ENCODE measurements at places on chromosomes 7 and 10.

DNA sequence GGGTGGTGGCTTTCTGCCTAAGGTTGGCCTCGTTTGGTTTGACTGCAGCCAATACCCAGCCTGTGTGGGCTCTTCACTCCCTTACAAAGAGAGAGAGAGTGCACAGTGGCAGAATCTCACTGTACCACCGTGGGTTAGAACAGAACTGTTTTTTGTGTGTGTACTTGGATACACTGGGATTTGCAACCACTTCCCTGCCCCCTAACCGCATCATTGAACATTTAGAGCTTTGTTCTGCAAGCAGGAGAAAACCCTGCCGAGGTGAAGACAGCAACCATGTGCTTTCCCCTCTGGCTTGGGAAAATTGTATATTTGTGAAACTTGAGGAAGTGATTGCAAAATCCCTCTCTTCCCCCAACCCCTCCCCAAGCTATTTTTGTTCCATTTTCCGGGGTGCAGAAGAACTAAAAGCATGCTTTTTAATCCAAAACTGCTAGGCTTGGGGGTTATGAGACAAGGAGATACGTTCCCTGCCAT, 201.2 kb downstream of the TCF7L2 start:
- DNase-seq: no peak

DNA sequence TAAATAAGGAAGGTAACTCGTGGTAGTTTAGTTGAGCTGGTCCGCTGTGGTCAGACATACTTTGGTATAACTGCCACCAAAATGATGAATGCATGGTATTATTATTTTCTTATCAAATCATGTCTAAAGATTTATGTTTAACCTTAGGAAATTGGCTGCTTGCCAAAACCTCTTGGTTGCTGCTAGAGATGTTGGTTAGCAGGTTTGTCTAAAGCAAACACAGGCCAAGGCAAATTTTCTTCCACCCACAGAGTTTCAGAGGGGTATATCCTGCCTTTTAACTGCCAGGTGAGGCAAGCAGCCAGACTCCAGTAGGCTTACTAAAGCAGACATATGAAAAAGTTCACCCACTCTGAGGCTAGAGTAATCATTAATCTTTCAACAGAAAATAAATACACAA, 101.4 kb downstream of the SEMA3E start:
- peak; percentile 63 for DNase-seq

DNA sequence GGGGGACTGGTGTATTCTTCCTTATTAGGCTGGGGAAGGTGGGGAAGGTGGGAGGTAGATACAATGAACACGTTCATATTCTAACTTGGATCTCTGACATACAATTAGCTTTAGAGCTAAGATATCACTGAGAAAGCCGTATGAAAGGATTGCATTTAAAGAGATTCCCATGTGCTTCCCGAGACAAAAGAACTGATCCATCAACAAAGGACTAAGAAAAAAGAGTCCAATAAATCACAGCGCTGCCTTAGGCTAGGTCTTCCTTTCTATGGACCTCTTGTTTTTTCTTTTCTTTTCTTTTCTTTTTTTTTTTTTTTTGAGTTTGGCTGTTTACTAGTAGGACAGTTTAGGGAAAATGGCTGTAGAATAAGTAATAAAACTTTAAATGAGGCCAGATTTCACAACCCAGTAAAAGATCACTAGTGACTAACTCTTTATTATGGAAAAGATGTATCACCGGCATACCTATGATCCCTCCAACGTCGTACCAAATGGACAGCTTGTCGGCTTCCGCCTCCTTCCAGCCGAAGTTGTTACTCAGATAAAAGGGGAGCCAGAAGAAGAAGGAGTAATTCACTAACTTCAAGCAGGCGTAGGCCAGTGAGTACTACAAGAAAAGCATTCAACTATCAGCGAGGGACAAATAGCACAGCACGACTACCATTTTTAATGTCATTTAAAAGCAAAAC, 50.0 kb downstream of the SLC37A3 start:
- DNase-seq: no peak

- DNase-seq: no peak
Measured at GRCh38 chr10:7551950-7552716, 114.6 kb downstream of the ITIH5 start.

DNA sequence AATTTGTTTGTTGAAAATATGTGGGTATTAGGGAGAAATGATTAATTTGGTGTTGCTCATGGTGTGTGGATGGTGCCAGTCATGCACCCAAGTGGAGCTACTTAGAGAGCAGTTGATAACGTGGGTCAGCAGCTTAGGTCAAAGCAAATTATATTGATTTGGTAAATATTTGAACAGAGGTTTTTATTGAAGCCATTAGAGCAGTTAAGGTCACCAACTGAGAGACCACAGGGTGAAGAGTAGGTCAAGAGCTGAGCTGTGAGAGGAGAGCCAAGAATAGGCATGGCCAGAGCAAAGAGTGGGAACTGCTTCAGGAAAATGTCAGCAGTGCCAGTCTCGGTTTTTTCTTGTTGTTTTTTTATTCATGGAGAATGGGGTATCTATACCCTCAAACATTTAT, 97.9 kb downstream of the TMEM168 start:
- DNase-seq: no peak

DNA sequence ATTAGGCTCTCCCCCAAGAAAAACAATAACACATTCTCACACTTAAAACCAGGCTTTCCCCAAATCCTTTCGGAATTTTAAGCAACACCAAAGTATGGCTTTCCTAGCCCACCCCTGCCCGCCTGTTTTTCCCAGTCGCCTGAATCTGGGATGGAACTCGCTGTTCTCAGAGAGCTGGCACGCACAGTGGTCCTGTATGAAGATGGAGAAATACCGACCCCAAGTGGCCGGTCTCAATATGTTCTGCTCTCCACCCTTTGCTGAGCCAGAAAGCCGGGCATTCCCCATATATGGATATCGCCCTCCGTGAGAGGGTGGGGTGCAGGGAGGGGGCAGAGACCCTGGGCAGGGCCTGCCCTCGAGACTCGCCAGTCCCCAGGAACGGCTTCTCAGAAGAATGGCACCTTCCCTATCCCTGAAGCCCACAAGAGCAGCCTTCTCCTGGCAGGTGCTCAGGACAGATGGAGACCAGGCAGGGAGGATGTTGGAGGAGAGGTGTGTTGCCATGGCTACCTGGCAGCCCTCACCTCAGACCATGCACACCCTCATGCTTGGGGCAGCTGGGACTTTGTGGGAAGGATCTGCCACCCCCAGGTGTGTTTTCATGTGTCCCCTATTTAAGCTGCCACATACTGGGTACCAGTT, 3.4 kb downstream of the TACR2 start:
- peak; percentile 35 for DNase-seq

DNA sequence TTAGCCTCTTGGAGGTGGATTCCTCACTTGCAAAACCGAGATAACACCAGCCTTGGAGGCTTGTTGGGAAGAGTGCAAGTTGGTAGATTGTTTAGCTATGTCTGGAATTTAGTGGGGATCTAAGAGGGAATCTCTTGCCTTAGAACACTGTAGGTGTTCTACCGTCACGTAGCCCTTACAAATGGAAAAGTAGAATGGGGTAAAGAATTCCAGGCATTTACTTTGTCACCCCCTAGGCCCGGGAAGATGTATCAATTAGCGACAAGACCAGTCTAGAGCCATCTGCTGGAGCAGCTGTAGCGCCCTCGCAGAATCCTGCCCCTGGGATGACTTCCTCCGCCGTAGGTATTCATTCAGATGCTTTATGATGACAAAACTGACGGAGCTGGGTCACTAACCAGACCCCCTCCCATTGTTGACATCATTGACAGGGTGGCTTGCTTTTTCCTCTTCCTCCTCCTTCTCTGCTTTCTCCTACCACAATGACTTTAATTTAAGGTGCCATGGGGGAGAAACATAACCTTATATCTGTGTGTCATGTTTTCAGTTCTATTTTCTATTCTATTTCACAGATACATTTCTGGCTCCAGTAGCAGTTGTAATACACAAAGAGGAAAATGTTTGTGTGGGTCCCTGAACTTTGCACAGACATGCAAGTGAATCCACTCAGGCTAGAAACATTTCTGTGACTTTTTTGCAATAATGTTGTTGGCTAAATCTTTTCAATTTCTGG, 262.6 kb upstream of the LYZL1 start:
- DNase-seq: no peak

- no peak for DNase-seq
Measured at GRCh38 chr7:31059551-31059950, 7.4 kb downstream of the ADCYAP1R1 start.

DNA sequence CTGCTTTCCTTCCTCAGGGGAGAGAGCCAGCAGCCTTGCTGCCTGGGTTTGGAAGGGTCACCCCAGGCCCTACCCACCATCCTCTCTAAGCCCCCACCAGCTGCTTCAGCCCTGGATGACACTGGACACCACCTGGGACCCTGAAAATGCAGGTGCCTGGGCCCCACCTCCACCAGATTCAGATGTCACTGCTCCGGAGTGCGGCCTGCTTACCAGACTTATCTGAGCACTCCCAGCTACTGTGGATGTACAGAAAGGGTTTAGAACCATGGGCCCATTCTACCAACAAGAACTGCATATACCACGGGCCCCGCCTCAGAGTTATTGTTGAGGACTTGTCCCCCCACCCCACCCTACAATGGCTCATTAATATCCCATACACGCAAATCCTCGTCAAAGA, 172.3 kb downstream of the PTPRN2 start:
- no peak for DNase-seq

DNA sequence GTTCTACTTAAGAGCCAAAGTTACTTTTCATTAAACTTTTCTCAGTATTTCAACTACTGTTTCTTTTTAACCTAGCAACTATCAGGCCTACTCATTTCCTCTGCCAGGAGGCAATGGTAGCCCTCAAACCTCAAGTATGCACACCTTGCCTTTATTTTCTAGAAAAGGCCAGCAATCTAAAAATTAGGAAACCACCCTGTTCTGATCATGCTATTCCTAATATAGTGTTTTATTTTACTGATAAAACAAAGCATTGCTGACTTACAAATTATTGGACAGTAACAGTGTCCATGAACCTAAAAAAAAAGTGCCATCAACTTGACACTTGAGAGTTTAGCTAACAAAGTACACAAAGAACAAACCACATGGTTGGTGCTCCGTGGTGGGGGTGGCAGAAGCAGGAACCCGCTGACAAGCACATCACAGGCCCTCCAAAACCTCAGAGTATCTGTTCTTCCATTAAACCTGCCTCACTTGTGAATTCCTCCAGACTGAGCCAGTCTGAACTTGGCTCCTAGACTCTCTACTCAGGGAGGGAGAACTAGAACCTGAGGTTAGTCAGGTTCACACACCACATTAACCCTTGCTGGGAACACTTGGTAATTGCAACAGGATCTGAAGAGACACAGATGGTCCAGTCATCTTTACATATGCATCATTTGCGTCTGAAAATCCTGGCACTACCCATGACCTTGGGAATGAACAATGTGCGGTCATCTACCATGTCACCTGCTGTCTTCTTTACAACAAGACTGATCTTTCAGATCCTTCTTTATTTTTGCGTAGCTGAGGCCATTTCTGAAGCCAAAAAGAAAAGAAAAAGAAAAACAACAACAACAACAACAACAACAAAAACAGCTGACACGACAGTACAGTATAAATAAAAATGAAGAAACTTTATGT, 31.9 kb downstream of the PIP4K2A start:
- no peak for DNase-seq

DNA sequence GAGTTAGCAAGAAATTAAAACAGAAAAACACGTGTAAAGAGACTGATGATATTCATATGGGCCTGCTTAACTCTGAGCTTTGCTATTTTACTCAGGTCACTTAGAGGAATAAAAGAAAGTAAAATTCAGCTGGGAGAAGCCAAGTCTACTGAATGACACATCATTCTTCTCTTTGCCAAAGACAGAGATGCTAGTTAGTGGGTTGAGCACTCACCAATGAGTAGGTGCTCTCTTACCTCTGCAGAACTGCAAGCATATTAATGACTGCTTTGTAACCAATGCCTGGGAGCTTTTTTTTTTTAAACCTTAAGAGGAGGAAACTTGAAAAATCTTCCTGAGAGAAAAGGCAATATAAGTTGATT, 44.8 kb upstream of the BAMBI start:
- no peak for DNase-seq

DNA sequence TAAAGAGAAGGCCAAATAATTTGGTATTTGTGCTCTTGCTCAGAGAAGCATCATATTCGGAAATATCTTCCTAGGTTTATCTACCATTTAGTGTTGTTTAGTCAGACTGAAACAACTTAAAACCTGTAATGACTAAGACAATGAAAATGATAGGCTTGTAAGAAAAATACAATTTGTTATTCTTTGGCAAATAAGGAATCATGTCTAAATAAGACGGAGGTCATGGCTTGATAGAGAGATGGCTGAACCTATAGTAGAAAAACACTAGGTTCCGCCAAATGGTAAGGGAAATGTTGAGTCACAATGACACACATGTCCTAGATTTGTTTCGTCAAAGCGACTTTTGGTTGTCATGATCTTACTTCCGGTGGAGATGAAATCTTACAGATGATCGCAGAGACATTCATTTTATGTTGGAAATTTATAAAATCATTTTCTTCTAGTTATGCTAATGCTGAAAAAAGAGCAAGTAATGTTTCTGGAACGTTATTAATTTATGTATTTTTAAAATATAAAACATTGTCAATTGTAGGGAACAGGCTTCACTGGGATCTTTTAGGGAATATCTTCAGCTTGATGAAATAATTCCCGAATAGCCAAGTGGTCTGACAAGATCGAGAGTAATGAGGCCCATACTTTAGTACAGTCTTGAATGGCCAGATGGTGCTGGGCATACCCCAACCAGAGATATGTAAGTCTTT, 1.0 kb downstream of the SRGN start:
- DNase-seq: no peak

- no peak for DNase-seq
Measured at GRCh38 chr10:95291365-95292039, 699 bp upstream of the PDLIM1 start.

DNA sequence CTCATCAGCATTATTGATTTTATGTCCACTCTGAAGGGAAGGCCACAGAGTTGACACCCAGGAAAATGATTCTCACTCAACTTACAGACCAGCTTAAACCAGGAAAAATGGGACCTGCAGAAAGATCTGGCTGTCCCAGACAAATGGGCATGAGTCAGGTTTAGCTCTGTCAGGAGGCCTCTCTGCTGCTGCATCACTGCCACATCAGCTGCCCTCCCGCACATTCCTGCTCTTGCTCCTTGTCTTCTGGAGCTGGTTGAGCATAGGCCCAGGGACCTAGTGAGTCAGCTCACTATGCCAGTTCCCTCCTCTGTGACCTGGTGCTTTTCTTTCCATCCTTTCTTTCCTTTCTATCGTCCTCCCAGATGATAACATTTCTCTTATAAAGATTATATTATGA, 18.8 kb upstream of the SMNDC1 start:
- peak; percentile 40 for DNase-seq

DNA sequence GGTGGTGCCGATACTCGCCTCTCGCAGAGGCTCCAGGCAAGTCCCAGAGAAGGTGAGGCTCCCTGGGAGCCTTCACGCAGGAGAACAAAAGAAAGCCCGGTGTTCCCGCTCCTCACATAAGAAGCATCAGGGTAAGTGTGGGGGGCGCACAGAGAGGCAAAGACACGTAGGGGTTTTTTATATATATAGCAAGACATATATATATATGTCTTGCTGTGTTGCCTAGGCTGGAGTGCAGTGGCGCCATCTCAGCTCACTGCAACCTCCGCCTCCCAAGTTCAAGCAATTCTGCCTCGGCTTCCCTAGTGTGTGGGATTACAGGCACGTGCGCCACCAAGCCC, 61.3 kb downstream of the PDIA4 start:
- DNase-seq: no peak

GRCh38 chr10:80477-81105, 31.5 kb upstream of the TUBB8 start:
- DNase-seq: no peak

GRCh38 chr10:5616836-5617235, 49.6 kb downstream of the ASB13 start:
- no peak for DNase-seq

GRCh38 chr10:9957351-9957750, 1060.3 kb upstream of the CELF2 start:
- peak; percentile 63 for DNase-seq
